ENCODE measurements at places on chromosomes 1 and 21.

DNA sequence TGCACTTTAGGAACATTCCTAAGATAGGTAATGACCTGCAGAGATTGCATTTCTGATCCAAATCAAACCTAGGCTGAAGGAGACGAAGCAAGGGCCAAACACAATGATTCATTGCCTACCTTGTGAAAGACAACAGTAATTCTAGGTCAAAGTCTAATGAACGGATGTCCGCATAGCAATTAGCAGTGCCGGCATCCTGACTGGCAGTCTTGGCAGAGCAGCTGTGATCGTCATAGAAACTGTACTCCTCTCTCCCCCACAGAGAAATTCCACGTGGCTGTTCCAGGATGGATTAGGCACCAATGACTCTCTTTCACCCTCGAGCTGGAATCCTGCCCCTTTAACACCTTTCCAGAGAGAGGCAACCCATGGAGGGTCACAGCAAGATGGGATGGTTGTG is 28.9 kb upstream of the VAV3 start:
- no peak for DNase-seq

GRCh38 chr1:228004331-228004855 is 2.4 kb upstream of the WNT3A start:
- DNase-seq = peak; percentile 15

DNA sequence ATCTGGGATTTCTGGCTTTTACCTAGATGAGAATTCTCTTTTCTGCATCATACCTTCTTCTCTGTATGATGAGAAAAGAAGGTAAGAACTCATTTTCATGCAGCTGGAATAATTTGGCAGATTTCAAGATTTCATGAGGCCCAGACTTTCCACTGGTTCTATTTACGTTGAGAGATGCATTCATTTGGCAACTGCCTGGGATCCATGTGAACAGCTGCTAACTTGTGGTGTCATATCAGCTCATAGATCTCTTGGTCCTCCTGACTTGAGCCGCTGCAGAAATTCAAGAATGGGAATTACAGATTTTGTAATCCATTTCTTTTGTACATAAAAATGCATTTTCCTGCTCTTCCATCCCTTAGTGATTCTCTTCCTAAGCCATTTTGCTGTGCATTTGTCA is 17.1 kb upstream of the C1orf87 start:
- DNase-seq = peak; percentile 9

DNA sequence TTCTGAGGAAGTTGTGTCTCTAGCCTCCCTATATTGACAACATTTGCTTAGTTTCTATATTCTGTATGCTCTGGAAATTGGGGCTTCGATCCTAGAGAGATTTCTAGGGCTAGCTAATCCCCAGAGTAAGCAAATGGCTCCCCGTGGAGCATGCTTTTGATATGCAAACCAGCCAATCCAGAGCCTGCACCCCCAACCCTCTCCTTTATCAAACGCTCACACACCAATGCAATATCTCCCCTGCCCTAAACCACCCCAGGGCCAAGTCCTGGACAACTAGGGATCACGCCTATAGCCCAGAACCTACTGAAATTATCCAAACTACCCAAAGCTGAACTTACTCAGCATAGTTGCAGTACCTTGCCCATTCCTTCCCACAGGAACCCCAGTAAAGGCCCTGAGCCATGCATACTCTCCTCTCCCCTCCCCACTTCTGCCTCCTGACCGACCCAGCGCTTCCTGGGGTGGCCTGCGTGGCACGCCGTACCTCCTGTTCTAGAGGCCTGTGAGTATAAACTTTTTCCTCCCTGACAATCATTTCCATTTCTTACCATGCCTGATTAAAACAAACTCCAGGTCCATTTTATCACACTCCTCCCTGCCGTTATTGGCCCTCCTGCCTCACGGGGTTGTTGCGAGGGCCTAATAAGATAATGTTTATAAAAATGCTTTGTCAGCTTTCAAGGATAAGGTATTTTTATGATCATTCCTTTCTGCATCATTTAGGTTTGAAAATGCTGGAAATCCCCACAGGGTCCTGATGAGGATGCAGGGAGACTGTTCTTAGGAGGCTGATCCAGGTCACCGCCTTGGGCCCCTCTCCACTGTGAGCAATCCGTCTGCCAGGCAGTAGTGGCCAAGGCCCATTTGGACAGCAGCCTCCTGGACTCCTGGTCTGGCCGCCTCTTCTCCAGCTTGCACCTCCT is 102.7 kb downstream of the TENT5C start:
- DNase-seq = no peak

GRCh38 chr21:46210378-46211136 is 18.0 kb downstream of the LSS start:
- DNase-seq = no peak

DNA sequence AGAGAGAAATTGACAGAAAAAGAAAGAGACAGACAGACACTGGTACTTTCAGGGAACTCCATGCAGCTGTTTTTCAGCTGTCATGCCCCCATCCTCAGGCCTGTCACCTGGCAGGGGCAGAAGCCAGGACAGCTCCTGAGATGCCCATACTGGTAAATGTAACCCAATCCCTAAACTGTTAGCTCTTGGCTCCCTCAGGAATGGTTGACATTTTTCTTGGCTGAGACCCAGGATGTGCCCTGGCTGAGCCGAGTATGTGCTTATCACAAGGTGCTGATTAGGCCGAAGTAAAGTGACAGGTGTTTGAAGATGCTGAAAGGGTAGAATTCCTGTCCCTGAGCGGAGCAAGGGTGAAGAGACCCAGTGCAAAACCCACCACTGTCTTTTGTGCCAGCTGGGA is 50.7 kb downstream of the PGM1 start:
- DNase-seq = peak; percentile 46

DNA sequence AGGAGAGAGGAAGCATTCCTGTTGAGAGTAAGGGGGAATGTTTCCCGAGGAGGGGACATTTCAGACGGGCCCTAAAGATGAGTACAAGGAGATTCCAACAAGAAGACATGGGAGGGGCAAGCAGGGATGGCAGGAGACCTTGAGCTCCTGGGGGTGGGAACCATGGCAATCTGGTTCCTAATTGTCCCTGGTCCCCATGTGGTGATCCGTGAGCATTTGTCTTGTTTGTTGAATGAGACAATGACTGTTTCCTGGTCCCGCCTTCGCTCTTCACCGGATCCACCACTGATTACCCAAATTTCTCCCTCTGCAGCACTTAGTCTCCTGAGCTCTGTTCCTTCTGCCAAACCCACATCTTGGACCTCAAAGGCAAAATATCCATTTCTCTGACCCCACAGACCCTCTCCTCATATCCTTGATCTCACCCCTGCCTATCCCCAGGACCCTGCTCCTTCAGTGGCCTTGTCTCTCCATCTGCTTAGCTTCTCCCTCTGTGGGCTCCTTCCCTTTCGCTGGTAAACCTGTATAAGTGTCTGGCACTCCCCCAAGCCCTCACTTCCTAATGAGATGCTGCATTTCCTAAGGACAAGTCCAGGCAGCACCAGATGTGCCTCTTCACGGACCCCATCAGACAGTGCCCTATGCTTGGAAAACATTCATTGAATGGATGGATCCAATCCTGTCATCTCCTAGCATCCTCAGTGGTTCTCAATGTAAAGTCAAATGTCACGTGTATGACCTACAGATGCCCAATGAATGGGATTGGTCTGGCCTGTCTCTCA is 8.3 kb upstream of the CSF1 start:
- DNase-seq = no peak

DNA sequence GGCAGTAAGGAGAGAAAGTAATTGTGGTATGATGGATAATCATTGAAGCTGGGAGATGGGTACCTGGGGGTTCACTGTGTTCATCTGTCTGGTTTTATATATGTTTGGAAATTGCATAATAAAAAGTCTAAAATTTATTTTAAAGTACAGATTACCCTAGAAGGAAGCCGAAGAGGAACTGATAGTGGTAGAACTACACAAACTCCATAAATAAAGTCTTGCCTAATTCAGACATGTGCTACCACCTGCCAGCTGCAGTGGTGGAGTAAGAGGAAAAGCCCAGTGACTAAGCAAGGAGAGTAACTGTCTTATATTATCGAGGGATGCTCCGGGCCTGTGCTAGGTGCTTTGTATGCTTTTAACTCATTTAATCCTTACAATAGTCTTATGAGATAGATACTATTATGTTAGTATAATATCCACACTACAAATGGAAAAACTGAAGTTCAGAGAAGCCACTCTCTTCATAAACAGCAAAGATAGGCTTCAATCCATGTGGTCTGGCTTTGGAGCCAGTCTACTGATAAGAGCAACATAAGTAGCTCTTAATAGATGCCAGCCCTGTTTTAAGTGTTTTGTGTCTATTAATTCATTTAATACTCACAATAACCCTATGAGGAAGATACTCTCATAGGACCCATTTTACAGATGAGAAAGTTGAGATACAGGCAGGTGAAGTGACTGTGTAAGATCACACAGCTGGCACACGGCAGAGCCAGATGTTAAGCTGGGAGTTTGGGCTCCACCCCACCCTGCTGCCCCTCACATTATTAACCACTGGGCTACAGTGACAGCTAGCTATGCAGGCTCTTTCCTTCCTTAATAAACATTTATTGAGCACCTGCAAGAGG is 56.8 kb upstream of the HNRNPU start:
- DNase-seq = no peak

DNA sequence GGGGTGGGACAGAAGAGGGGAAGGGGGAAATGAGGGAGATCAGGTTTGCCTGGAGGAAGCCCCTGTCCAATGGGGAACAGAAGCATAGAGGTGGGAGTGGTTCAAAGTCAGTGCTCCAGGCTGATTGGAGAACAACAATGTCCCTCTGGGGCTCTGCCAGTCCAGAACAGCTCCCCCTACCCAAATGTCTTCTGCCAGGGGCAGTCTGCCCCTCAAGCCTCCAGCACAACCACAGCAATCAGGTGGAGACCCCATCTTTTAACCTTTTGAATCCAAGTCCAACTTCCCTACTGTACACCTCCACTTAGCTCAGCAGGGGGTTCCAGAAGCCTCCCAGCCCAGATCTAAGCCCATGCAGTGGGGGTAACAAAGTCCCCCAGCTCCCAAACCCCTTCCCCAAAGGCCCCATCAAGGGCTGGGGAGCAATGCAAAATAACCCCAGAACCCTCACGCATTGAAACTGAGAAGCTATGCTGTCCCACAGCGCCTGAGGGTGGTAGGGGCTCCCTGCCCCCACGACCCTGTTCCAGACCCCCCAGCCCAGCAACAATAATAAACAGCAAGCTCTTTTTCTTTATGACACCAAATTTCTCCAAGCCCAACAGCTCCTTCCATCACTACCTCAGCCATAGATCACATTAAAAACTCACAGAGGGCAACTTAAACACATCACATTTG is 3.3 kb downstream of the AHDC1 start:
- DNase-seq = no peak

DNA sequence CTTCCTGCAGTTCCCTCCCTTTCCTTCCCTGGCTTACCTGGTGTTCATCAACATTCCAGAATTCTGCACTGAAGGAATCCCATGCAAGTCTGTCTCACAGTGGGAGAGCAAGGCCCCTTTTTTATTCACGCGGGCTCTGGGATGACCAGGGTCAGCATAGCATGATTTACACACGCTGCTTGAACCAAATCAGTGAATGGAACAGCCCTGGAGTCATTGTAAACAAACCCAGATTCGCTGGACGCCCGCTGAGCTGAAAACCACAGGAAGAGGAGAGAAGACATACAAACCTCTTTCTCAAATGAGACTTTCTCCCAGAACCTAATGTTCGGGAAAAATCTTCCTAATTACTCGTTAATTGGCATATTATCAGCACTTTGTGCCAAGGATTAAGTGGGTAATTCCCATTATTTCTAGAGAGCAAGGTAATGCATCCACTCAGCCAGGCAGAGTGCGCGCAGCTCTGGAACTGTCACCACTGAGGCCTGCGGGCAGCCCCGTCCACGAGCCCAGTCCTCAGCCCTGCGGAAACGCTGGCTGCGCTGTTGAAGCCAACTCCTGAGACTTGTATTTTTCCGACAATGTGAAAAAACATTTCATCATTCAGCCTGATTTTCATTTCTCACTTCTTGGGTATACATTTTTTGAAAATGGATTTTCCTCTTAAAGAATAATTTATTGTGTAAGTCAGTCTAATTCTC is 140.0 kb downstream of the ETS2 start:
- DNase-seq = no peak

DNA sequence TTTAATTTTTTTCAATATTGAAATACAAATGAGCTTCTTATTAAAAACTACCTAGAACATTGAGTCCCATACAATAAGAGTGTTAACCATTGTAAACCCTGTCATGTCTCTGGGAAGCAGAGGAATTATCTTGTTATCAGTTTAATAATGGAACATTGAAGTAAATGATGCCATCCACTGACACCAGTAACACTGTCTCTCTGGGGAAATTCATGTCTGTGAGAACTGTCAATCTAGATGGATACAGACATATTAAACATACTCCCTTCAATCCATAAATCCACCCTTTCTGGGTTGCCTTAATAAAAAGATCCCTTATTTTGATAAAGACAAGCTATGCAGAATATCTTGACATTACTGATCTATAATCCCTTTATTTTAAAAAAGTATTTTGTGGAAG is 503.2 kb downstream of the DPYD start:
- DNase-seq = no peak

- no peak for DNase-seq
These were observed 120.0 kb downstream of the KIAA0319L start for GRCh38 chr1:35437200-35437599.

DNA sequence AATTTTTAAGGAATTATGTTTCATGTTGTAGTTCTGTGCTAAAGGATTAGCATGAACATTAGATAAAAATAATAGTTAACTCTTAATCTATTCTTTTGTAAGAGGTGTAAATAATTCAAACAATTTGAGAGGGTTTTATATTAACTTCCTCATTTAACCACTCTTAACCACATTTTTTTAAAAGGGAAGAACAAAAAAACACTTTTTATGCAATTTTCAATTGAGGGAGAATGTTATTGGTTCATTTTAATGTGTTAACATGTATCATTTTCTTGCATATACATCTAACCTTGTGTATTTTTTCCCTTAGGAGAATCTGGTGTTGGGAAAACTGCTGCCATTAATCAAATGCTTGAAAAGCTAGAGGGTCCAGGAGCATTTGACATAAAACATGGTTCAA is 169.0 kb downstream of the LBR start:
- DNase-seq = no peak

DNA sequence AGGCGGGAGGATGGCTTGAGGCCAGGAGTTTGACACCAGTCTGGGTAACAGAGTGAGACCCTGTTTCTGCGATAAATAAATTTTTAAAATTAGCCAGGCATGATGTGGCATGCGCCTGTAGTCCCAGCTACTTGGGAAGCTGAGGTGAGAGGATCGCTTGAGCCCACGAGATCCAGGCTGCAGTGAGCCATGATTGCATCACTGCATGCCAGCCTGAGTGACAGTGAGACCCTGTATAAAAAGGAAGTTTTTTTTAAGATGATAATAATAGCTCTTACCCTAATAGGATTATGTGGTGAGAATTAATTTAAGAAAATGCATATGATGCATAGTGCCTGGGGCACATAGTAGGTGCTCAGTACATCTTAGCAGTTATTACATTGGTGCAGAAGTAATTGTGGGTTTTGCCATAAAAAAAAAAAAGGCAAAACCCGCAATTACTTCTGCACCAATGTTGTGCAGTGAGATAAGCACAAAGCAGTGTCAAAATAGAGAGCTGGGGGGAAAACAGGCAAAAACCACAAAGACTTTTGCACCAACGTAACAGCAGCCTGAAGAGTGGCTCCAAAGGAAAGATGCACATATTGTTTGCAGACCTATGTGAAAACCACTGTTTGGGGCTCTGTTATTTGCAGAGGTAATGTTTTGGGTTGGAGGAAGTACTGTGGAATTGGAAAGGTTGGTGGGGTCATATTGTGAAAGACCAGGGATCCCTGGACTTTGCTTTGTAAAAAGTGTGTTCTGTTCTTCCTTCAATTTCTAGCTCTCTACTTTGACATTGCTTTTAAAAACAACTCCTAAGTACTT is 72.4 kb downstream of the PLXNA2 start:
- DNase-seq = no peak

Data from SHP77 (cell line).